NCI-H524 treated with DMSO at 0.1 percent for 48 hours (cell line): ENCODE measurements at places on chromosomes 7 and 10.

DNA sequence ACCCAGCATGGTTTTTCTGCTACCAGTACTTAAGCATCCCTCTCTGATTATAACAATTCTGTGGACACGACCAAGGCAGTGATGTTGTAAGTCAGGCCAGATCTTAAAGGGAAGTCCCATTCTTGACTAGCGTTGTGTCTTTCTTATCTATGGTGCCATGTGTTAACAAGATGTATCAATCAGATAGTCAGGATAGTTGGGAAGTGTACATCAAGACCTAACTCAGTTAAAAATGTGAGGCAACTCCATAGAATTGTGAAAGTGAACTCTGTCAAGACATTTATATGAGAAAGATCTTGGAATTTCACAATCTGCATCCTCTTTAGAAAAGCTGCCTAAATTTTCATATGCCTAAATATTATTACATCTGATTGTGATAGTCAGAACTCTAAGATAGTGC is 341.7 kb upstream of the SEMA3D start:
- DNase-seq, result no peak

DNA sequence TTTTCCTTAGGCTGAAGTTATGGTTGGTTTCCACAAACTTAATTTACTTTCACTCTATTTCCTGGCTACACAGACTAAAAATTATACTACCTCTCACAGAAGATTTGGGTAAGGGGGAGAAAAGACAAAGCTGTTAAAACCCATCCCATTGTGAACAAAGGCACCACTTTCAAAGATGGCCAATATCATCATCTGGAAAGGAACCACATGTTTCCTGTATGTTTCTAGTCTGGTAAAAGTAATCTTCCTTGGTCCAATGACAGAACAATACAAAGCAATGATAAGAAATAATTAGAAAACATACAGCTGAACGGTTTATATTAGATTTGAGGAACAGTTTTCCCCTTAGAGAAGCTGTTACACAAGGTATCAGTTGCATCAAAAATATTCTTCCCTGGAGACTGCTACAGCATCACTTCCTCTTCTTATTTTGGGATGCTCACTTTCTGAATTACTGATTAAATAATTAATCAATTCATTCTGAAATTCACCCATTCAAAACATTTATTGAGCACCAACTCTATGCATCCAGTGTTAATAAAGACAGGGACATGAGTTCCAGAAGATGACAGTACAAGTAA is 8.5 kb upstream of the SFR1 start:
- DNase-seq, result no peak

DNA sequence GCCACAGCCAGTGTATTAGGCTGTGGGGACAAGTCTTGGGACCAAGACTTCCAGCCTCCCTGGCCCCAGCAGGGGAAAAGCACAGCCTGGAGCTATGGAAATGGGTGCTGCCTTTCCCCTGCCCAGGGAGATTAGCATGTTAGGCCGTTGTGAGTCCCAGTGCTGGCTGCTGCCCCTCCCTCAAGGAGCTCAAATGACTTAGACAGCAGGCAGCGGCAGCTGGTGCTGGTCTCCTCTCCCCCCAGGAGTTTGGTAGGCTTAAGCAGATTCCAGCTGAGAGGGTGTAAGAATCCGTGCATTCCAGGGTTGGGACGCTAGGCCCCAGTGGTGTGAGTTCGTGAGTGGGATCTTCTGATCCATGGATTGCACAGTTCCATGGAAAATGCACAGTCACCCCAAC is 301.5 kb upstream of the PHF14 start:
- peak; percentile 82 for DNase-seq

DNA sequence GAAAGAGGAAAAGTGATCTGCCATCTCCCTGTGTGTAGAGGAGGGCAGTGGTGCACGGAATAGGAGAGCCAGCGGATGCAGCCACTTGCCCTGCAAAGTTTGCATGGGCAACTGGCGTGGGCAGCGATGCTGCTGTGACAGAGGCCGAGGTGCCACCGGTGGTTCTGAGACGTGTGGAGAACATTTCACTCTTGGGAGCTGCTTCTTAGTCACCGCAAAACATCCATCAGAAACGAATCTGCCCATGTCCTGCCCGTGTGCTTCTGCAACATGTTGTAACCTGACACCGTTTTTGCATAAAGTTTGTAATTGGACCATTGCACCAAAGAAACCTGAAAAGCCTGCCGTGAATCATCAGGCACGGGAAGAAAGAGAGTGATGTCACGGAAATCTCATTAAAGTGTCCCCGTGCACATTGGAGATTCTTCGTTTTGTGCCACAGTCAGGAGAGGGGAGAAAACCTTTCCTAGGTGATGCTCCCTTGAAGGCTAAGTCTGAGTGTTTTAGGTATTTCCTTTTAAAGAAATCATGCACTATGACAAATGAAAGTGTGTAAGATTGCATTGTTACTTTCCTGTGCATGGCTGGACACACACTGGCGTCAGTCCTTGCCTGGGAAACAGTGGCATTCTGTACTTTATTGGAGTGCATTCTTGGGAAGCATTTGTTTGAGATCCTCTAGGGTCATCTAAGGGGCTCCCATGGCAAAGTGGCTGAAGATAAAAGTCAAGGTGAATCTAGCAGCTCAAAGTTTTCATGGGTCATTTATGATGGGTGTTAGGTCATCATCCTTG is 302.6 kb downstream of the KLF6 start:
- DNase-seq, result peak; percentile 1

DNA sequence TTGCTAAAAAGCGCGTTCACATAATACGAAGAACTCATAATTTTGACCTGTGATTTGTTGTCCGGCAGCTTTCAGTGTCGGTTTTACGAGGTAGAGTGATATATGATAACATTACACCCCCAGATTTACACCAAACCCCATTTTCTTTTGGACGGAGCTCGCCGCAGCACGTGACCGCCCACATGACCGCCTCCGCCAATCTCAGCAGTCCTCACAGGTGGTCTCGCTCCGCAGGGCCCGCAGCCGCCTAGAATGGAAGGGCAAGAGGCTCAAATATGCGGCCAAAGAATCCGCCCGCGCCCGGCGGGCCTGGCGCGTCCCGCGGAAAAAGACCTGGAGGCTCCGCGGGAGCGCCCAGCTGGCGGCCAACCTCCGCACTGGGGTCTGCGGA is at the start of gene HOXA7:
Gene HOXA7, minus strand, starts transcription at position 168 of the 391 bp plus-strand sequence. Its CDS starts 130 bp downstream, at position 38.
- no peak for DNase-seq
